ENCODE measurements at places on chromosomes 5 and 9.

GRCh38 chr5:11104210-11104609 is 343.2 kb upstream of the DAP start:
- DNase-seq = no peak

- no peak for DNase-seq
These were observed 5.3 kb upstream of the SUSD1 start for GRCh38 chr9:112180387-112180881.

GRCh38 chr5:179964015-179964414 is 56.3 kb upstream of the TBC1D9B start:
- DNase-seq = no peak

DNA sequence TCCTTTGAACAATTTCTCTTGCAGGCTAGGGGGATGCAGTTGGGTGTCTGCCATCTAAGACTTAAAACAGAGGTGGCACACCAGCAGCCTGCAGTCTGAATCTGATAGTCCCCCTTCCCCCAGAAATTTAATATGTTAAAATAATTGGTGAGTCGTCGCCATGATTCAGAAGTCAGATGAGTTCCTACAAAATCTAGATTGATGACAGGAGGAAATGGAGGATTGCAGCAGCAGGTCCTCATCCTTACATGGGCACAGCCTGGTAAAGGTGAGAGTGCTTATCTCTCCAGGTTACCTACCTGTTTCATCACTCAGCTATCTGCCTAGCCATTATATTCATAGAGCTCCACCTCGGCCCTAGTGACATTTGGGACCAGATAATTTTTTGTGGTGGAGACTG is 112.3 kb downstream of the PCSK1 start:
- DNase-seq = no peak

GRCh38 chr5:38831909-38832308 is 13.9 kb upstream of the OSMR start:
- DNase-seq = no peak

GRCh38 chr5:41610386-41610785 is 100.0 kb upstream of the PLCXD3 start:
- DNase-seq = no peak

DNA sequence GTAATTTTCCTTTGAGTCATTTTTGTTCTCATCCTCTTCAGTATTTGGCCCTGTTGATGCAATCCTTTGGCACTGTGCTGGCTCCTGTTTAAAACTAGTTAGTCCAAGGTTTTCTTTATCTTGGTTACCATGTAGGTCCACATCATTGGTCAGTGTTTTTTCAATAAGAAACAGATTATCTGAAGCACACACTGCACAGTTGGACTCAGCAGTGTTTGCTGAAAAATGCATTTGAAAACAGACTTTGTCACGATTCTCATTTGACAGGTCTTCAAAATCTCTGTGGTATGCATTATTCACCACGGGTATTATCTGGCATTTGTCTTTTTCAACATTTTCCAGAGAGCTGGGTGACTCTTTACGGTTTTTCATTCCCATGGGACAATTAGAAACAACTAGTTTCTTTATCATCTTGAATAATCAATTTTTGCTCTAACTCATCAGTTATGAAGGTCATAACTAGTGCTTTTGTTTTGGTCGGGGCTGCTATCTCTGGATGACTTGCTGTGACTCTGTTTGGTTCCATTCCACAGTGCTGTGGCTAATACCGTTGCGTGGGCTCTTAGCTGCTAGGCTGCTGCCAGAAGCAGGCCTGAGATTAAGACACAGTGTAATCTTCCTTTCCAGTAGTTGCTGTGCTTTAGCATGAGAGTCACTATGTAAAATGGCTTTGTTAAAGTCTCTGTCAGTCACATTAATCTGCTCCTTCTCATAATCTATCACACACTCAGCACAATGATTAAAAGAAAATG is 36.2 kb downstream of the NUDT12 start:
- no peak for DNase-seq

GRCh38 chr5:171842777-171843328 is 57.2 kb downstream of the SMIM23 start:
- DNase-seq = no peak

DNA sequence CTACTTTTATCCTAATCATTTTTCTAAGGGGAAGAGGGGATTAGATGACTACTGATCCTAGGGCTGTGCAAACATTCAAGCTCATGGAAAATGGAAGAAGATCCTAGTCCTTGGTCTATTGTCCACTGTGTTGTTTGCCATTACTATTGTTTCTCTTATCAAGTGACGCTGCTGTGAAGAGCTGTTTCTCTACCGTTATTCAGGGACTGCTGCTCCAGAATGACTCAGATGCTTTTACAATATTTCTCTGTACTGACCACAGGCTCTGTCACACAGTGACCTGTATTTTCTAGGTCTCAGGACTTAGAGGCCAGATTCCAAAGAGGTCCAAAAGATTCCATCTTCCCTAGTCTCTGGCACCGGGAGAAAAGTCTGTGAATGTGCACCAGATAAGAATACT is 159.5 kb upstream of the CHD1 start:
- DNase-seq = no peak

DNA sequence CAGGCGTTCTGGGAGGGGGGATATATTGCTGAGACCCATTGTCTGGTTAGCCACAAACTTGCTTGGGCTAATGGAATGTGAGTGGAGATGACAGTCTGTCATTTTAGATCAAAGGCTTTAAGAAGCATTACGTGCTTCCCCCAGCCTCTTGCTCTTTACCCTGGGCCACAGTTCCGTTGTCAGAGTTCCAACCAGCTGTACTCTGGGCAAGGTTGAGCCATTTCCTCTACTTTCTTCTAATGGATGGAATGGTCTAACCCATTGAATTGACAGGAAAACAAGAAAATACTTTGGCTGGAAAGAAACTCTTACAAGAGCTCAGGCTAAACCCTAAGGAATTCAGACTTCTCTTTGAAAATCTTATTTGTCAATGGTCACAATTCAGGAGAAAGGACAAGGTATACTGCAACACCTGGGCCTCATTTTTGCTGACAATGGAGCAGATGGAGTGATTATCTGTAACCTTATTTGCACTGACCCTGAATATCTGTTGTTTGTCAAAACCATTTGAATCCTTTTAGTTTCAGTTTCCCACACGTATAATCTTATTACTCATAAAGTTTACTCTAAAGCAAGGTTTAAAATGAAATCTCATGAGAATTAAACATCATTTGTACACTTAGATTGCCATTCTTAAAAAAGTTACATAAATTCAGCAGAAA is 231.4 kb downstream of the PDE4D start:
- no peak for DNase-seq

- no peak for DNase-seq
These were observed at the start of gene RABL6 for GRCh38 chr9:136807281-136808074. Gene RABL6 (plus strand): TSS chr9:136807948. CDS start chr9:136808197, 249 bp downstream.

GRCh38 chr9:9182431-9182830 is 1382.9 kb upstream of the DMAC1 start:
- no peak for DNase-seq

DNA sequence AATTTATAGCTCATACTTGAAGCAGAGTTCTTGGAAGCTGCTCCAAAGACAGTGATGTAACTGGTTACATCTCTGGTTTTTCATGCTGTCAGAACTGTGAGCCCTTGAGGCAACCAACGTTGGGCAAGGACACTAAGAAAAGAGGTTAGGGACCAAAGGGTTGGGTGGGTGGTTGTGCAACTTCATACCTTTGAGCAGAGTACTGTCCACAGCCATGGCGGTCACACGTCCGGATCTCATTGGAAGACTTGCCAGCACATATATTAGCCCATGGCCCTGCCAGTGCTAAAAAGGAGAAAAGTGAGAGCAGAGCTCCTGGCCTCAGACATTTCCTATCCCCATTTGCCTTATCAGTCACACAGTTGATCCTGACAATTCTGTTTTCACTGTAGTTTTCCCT is 2.1 kb downstream of the LECT2 start:
- DNase-seq = no peak

DNA sequence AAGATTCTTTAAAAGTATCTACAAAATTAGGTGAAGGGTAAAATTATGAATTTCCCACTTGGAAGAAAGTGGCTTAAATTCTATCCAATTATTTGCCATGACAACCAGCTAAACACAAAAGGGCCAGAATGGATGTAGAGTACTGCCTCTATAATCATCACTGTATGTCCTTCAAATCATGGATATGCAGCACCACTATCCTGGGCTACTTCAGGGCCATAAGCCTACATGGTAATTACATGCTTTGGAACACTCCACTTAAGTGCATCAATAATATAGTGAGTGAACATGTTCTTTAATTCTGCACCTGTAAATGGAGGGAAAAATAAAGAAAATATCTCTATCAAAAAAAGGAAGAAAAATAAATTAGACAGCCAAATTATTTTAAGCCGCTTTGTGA is 575.2 kb downstream of the ISL1 start:
- no peak for DNase-seq

- DNase-seq = no peak
These were observed 63.8 kb downstream of the PBX3 start for GRCh38 chr9:125811002-125811401.

DNA sequence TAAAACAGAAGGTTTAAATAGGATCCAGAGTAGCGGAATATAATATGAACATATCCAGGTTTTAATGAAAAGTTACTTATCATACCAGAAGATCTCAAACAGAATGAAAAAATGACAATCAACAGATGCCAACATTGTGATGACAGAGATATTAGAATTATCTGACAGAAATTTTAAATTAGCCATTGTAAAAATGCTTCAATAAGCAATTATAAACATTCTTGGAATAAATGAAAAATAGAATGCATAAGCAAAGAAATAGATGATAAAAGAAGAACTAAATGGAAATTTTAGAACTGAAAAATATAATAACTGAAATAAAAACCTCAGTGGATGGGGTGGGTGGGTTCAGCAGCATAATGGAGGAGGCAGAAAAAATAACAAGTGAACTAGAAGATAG is 37.2 kb downstream of the ZMAT2 start:
- DNase-seq = no peak

GRCh38 chr9:4987961-4988421 is 2.9 kb downstream of the JAK2 start:
- peak; percentile 35 for DNase-seq

- no peak for DNase-seq
These were observed 362.7 kb upstream of the ADAMTS16 start for GRCh38 chr5:4777435-4777834.

GRCh38 chr9:14098486-14099180 is 215.3 kb downstream of the NFIB start:
- DNase-seq = no peak

DNA sequence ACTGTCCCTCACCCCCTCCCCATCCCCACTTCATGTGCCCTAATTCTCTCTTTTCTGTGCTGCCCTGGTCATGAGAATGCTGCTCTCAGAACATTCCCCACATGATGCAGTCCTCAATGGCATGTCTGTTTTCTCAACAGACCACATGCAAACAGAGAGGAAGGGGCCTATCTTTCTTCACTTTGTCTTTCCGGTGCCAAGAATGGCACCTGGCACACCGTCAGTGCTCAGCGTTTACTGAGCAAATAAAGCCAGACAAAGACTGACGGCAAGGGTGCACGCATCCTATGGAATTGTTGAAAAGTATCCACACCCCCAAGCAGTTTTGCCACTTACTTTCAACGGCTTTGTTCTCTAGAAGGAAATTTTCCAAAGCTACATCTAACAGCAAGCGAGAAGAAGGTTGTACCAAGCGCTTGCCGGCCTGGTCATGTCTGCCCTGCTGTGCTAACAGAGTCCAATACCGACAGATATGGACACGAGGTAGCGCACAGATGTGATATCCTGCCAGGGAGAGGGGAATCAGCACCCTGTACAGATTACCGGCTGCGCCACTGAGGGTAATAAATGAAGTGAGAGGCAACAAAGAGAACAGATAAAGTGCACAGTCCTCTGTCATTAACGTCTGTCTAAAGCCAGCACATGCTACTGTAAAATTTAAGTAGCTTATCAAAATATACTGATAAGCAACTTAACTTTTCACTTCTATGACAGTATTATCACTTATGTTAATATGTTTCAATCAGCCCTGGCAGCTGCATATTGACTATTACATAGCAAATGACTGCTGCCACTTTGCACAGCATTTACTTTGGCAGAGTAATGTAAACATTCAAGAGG is 251.7 kb downstream of the DENND1A start:
- DNase-seq = no peak

DNA sequence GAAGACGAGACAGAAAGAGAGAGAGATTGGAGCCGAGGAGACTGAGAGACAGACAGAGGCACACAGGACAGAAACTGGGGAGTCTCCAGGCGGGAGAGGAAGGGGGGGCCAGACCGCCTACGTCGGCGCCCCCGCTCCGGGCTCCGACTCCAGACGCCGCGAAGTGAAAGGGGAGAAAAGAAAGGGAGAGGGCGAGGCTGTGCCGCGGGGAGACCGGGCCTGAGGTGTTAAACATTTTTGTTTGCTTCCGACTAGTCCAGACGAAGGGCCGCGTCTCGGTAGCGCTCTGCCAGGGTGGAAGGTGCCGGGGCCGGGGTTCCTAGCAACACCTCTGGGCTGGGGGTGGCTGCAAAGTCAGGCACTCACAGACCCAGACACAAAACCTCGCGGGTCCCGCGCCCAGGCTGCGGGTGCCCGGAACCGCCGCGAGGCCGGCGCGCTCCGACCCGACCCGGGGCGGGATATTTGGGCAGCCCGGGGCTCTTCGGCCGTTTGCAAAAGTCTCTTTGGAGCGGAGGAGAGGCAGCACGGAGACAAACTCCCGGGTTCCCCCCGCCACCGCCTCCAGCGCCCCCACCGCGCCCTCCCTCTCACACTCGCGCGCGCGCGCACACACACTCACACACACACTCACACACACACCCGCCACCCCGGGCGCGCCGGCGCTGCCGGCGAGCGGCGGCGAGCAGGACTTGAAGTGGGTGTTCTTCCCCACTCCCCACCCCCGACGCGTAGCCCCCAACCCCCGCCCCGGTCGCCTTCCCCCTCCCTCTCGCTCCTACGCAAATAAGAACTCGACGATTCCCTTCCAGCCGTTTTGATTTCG is 626 bp upstream of the FST start:
- DNase-seq = no peak

DNA sequence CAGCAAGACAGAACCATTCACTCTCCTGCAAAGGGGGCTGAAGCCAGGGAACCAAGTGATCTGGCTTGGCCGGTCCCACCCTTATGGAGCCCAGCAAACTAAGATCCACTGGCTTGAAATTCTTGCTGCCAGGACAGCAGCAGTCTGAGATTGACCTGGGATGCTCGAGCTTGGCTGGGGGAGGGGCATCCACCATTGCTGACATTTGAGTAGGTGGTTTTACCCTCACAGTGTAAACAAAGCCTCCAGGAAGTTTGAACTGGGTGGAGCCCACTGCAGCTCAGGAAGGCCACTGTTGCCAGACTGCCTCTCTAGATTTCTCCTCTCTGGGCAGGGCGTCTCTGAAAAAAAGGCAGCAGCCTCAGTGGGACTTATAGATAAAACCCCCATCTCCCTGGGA is 60.5 kb downstream of the TNFSF8 start:
- no peak for DNase-seq

- no peak for DNase-seq
These were observed 5.0 kb downstream of the MED7 start for GRCh38 chr5:157137691-157138090.

GRCh38 chr5:151680944-151681427 is 5.7 kb downstream of the SPARC start:
- no peak for DNase-seq

DNA sequence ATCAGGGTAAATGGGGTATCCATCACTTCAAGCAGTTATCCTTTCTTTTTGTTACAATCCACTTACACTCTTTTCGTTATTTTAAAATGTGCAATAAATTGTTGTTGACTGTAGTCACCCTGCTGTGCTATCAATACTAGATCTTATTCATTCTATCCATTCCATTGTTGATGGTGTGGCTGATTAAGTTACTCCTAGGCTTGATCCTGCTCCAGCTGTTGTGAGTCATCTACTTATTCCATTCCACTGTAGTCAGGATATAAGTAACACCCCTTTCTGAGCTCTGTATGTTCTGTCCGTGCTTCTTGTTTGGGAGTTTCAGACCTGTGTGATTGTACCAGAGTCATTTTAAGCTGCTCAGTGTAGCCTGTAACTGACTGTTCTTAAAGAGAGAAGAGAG is 122.5 kb upstream of the RUSC2 start:
- peak; percentile 12 for DNase-seq

Data from Panc1 (cell line).